ENCODE measurements at places on chromosomes 4 and X.

GRCh38 chrX:88982933-88983332, 235.9 kb downstream of the CPXCR1 start:
- DNase-seq = no peak

- no peak for DNase-seq
These were observed 29.6 kb downstream of the SATL1 start for GRCh38 chrX:85213792-85214530.

DNA sequence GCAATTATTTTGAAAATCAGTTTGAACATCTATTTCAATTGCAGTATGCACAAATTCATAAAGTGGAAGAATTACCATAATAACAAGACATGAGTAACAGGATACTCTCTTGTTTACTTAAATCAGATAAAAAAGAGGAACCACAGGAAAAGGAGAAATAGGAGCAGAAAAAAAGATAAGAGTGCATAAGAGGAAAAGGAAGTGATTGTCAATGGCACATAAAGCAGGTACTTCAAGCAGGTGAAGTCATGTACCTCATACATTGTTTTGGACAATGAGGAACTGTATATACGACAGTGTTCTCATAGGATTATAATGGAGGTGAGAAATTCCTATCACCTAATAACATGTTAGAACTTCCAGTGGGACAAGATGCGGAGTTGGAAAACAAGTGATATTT, 334.5 kb upstream of the PCDH7 start:
- no peak for DNase-seq

- DNase-seq = no peak
These were observed 115.8 kb downstream of the NAA11 start for GRCh38 chr4:79209822-79210635.

- no peak for DNase-seq
These were observed 314.3 kb upstream of the FGF13 start for GRCh38 chrX:139025816-139026215.

DNA sequence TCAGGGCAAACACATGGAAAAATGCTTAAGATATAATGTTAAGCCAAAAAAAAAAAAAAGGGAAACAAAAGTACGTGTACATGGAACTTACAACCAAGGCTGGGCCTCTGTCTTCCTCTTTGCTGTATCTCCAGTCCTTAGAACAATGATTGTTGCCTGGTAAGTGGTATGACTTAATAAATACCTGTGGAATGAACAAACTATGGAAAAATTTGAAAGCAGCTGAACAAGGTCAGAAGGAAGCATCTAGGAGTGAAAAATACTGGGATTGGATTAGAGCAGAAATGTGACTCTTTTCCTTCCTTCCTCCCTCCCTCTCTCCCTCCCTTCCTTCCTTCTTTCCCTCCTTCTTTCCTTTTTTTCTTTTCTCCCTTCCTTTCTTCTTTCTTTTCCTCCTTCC, 54.2 kb upstream of the SMIM10 start:
- no peak for DNase-seq

DNA sequence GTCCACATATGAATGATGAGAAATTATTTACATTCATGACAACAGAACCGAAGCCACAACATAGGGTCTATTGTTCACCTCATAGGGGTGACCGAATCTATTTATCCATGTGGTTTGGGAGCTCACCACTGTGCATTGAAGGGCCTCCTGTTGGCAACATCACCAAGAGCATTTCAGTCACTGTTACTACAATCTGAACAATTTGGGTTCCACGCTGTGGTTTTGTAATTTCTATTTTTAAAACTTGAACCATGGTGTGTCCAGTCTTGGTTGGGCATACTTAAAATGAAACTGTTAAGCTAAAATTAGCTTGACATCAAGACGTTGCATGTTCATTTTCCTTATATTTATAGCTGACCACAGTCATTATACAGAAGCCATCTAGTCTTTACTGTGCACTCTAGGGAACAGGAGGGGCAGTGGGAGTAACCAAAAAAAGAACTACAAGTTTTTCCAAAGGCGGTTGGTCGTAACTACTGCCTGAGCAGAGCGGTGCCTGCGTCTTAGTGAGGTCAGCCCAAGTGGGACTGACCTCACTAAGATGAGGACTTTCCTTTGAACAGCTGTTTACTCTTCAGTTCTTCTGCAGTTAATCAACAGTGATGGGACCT, 192.1 kb downstream of the SPRY1 start:
- DNase-seq = no peak

- no peak for DNase-seq
These were observed 8.1 kb upstream of the SMS start for GRCh38 chrX:21932292-21933002.

GRCh38 chrX:37896511-37896890, 49.1 kb upstream of the DYNLT3 start:
- DNase-seq = no peak

DNA sequence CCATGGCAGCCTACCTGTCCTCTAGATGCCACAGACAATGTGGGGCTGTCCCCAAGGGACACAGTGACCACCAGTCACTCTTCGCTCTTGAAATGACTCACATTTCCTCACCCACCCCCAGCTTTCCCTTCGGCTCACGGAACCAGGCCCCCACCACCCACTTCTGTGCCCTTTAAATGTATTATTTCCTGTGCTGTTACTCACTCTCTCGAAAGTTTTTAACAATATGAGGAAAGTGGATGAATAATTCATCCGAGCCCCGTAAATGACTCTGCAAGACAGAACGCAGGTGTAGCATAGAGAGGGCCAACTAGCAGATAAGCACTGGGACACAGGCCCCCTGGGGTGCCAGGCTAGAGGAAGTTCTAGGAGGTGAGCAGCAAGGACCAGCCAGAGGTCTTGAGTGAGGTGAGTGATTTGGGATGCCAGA, 179.5 kb upstream of the TBL1X start:
- DNase-seq = no peak

- DNase-seq = no peak
These were observed 26.2 kb downstream of the GYG2 start for GRCh38 chrX:2854918-2855317.

DNA sequence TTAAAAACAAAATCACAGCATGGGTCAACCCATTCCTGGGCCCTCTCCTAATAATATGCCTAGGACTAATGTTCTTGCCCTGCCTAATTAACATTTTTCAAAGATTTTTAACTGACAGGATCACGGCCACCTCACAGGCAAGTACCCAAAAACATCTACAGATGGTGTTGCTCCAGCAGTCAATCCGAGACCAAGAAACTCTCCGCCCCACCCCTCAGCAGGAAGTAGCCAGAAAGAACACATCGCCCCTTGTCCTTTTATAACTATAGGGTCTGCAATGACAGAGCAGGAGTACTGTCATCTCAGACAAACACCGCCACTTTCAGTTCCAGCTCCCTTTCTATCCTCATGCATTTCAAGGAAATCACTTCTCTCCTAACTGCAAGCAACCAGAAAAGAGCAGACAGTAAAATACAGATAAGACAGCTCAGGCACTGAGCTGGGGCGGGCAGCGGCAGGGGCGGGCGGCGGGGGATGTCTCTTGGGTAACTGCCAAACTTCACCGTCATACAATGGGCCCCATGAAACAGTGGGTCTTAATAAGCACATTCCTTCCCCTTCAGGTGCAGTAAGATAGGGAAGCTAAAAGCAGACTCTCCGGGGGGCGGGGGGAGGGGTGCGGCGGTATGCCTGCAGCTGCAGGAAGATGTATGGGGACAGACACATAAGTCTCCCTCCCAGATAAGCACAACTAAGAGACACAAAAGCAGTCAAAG, 67.4 kb downstream of the ZNF182 start:
- DNase-seq = no peak

- no peak for DNase-seq
These were observed 59.2 kb downstream of the NSUN7 start for GRCh38 chr4:40808926-40809457.

DNA sequence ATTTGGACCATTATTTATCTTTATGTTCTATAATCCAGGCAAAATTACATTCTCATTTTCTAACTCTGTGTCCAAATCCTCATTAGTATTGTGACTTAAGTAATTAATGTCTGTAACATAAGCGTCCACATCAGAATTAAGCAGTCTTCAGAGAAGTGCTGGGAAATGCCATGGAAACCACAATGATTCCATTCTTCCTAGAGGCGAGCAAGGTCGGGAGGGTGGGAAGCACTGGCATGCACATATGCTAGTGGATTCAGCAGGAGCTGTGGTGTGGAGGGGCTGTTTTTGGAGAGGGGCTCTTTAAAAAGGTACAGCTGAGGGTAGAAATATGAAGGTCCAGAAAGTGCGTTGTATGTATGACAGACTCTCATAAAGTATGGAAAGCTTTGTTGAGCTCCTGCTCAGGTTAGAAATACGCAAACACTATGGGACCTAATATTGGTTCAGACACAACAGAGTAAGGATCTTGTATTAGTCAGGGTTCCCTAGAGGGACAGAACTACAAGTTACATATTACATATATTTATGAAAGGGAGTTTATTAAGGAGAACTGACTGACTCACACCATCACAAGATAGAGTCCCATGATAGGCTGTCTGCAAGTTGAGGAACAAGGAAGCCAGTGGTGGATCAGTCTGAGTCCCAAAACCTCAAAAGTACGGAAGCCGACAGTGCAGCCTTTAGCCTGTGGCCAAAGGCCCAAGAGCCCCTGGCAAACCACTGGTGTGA, 61.5 kb downstream of the GLRA2 start:
- no peak for DNase-seq

GRCh38 chrX:68365341-68365740, 68.0 kb downstream of the OPHN1 start:
- no peak for DNase-seq

DNA sequence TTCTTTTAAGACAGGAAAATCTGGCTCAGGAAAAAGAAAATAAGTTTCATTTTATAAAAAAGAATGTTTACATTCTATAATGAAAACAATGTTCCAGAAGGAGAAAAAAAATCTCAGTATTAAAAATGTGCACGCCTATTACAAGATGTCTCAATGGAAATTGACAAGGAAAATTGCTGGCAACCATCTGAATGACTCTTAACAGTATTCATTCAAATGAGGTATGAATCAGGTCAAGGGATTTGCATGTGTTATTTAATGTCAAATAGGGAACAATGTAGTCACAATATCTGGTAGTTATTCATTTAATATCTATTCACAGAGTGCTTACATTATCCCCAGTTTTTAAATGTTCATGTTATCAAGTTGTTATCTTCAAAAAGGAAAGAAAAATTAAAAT, 208.4 kb upstream of the TRAM1L1 start:
- DNase-seq = no peak

- no peak for DNase-seq
These were observed 17.2 kb upstream of the GTPBP6 start for GRCh38 chrX:335758-336155.

DNA sequence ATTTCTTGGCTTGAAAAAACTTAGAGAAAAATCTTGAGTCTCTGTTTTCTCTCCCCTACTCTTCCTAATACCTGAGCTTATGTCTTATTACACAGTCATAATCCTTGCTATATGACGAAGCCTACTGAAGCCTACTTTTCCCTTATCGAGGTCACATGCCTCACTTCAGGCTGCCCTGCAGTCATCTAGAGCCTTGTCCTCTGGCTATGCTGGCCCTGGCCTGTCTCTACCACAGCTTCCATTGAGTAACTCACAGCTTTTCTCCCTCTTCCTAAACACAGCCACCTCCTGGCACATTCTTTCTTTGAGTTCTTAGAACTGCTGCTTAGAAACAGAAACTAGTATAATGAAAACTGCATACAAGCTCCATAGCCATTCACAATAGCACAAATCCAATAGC, 1698.3 kb downstream of the STIM2 start:
- DNase-seq = no peak

DNA sequence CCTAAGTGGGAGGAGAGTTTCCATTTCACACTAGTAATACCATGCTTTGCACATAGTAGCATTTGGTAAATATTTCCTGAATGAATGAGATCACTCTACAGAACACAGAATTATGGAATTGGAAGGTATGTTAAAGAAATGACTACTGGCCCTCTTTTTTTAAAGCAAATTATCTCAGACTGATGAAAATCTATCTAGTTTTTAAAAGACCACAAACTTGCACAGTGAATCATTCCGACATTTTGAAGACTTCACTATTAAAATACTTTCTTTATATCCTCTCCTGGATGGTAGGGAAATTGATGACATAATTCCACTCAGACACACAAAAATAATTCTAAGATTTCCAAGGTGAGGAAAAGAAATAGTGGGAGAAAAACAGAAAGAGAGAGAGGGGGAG, 68.4 kb upstream of the ETNPPL start:
- DNase-seq = no peak

Measured in stimulated activated CD8-positive, alpha-beta memory T cell treated with anti-CD3 and anti-CD28 coated beads, Interleukin-15, amount 100 ng/mL, for 24 hours (primary cell).